ENCODE measurements at places on chromosomes 2 and 18. TPM values are rescaled to one million over a fixed set of nuclear protein-coding genes. Genes with fewer than 3 reads are reported as not detected.
A peak's percentile ranks its signal among the peaks of the same experiment; 100 is the strongest.

The PRSS56 gene
- not detected for total RNA-seq

The CD8A gene
- 2.8 TPM for total RNA-seq

DNA sequence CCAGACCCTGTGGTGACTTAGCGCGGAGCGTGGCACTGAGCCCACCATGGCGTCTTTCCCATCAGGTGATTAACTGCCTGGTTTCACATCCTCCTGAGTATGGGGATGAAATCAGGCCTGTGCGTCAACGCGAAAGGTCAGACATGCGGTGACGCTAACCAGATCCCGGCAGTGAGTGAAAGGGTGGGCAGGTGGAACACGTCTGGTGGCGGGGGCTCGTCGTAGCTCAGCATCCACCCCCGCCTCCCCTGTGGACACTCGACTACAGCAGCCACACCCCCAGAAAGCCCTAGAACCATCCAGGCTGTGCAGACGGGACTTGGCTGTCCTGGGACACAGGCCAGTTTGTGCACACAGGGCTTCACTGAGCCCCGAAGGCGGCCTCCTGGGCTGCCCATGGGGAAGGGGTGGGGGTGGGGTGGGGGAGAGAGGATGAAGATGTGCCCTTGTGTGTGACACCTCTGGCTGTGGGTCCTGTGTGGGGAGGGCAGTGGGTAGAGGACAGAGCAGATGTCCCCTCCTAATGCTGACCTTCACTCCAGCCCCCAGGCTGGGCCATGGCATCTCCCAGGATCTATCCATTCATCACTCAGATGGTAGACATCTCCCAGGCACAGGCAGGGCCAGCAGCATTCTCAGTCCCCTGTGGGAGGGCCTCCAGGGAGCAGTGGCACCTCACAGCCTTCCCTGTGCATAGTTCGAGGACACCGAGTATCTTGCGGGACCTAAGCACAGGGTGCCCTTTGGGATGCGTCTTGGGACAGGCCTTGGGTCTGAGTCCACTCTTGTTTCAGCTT lies 27.5 kb downstream of the RAMP1 start:
- no peaks in the 10 kb centered on the region for H3K27me3 ChIP-seq
- peak; percentile 16 for DNase-seq
- no peak overlapping the region for H3K4me3 ChIP-seq
- H3K27ac ChIP-seq, result no peak overlapping the region
- H3K36me3 ChIP-seq, result no peaks in the 10 kb centered on the region

DNA sequence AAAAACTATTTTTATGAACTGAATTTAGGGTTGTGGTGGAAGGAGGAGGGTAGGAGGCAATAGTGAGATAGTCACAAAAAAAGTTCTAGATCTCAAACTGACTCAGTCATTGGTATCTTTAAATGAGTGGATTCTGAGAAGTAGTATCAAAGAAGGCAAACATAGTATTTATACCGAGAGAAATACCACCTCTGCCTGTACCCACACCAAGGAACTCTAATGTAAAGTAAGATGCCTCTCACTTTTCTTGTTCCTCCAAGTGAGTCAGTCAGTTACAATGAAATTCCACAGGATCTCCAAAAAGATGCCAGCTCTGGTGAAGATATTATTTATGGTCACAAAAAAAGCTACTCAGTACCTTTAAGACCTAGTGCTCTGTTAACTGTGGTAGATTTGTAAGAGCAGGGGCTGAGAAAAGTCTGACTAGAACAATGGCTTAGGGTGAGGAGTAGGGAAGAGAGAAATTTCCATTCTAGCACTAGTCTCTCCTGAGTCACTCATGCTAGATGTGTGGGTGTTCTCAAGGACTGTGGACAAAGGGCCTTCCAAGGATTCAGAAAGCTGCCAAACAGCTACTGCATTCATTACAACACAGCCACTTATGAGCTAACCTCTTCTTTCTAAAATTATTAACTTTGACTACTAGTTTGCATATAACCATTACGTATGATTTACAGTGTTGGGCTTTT lies 36.3 kb downstream of the YWHAQ start:
- peaks cover 2% of the 10 kb centered on the region for H3K36me3 ChIP-seq
- DNase-seq, result no peak
- no peaks in the 10 kb centered on the region for H3K4me1 ChIP-seq
- H3K27ac ChIP-seq, result peak overlapping the region; percentile 53
